ENCODE measurements at places on chromosomes 1 and 21.
A peak's percentile ranks its signal among the peaks of the same experiment; 100 is the strongest.

DNA sequence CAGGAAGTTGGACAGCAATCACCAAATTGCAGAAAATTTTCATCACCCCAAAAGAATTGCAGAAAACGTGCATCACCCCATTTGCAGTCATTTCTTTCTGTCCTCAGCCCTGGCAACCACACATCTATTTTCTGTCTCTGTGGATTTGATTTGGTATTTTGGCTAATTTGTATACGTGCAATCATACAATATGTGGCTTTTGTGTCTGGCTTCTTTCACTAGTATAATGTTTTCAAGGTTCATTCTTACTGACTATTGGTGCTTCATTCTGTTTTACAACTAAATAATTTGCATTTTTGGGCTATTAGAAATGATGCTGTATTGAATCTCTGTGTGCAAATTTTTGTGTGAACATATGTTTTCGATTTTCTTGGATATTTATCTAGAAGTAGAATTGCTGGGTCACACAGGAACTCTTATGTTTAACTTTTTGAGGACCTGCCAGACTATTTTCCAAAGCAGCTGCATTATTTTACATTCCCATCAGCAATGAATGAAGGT is 24.8 kb upstream of the PRDM2 start:
- peak; percentile 75 for DNase-seq

DNA sequence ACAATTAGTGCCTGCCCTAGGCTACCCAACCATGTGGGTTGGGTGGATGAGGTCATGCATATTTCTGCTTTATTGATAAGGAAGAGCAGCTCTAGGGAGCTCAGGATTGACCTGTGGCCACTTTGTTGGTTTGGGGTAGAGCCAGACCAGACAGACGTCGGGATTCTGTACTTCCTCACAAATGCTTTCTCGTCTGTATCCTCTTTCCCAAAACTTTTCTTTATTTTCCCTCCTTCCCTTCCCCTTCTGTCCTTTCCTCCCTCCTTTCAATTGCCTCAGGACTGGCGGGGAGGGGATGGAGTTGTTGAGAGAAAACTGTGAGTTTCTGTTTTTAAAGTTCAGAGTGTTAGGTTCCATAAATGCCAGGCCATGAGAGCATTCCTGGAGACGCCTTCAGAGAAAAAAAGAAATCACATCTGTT is 68.0 kb downstream of the UCK2 start:
- DNase-seq = peak; percentile 63

GRCh38 chr1:42484382-42484781 is 21.3 kb downstream of the CCDC30 start:
- peak; percentile 54 for DNase-seq

DNA sequence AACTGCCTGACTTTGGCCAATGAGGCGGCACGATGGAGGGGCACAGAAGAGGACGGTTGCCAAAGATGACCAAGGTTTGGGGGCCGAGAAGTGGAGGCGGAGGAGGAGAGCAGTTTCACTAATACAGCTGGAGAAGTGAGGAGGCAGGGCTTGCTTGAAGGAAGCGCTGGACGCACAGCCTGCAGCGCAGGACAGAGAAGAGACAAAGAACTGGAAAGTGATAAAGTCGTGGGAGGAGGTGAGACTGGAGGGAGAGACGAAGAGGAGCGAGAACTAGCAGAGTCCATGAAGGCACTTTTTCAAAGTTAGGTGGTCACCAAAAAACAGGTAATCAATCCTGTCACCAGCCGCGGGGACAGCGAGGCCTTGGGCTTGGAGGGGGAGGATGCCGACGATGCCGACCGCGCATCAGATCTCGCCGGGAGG is 771 bp downstream of the PACC1 start:
- peak; percentile 13 for DNase-seq

DNA sequence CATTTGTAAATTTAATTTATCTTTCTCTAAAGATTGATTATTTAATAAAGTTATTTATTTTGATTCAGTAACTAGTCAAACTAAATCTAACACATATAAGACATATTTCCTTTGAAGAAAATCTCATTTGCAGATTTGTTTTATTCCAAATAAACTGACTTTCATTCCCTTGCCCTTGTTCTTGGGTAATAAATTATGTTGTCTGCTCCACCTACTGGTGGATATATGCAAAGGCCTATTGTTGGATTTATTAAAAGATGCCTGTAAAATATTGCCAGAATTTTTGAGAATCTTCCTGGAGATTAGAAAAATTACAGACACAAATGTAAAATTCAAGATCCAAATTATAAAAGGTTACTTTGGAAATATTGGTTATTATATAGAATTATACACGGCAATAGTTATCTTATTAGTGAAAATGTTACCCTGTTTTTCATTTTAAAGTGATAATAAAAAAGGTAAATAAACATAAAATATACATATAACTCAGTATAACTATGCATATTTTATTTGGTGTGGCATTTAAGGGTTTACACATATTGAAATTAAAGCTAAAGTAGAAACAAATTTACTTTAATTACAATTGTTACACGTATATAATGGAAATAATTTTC is 116.1 kb downstream of the SPATA17 start:
- DNase-seq = peak; percentile 24

DNA sequence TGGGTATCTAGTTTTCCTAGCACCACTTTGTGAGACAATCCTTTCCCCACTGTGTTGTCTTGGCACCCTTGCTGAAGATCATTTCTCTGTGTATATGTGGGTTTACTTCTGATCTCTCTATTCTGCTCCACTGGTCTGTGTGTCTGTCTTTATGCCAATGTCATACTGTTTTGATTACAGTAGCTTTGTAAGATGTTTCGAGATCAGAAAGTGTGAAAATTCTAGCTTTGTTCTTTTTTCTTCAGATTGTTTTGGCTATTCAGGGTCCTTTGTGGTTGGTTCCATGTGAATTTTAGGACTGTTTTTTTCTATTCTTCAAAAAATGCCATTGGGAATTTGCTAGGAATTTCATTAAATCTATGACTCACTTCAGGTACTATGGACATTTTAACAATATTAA is 116.2 kb downstream of the KIF26B start:
- DNase-seq = no peak

GRCh38 chr1:22388671-22389450 is 62.8 kb upstream of the ZBTB40 start:
- peak; percentile 54 for DNase-seq

DNA sequence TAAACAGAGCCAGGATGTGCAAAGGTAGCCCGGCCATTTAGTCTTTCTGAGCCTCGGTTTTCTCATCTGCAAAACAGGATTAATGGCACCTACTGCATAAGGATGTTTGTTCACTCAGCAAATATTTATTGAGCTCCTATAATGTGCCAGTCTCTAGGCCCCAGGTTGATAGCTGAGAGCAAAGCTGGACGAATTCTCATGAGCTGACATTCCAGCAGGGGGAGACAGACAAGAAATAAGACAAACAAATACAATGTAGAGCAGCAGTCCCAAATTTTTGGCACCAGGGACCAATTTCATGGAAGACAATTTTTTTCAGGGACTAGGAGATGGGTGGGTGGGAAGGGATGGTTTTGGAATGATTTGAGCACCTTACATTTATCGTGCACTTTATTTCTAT is 74.3 kb upstream of the PAX7 start:
- no peak for DNase-seq

DNA sequence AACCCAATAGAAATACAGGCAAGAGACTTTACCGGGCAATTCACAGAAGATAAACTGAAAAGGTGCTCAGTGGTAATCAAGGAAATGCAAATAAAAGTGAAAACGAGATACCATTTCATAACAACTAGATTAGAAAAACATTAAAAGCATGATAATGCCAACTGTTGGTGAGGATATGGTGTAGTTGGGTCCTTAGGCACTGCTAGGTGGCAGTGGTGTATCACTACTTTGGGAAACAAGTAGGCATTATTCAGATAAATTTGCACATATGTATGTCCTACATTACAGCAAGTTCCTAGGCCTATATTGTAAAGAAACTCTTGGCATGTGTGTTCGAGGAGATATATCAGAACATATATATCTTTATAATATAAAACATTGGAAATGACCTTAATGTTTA is 31.0 kb downstream of the AZIN2 start:
- peak; percentile 63 for DNase-seq

- no peak for DNase-seq
Observed at GRCh38 chr1:198939956-198940355, 301.1 kb downstream of the PTPRC start.

DNA sequence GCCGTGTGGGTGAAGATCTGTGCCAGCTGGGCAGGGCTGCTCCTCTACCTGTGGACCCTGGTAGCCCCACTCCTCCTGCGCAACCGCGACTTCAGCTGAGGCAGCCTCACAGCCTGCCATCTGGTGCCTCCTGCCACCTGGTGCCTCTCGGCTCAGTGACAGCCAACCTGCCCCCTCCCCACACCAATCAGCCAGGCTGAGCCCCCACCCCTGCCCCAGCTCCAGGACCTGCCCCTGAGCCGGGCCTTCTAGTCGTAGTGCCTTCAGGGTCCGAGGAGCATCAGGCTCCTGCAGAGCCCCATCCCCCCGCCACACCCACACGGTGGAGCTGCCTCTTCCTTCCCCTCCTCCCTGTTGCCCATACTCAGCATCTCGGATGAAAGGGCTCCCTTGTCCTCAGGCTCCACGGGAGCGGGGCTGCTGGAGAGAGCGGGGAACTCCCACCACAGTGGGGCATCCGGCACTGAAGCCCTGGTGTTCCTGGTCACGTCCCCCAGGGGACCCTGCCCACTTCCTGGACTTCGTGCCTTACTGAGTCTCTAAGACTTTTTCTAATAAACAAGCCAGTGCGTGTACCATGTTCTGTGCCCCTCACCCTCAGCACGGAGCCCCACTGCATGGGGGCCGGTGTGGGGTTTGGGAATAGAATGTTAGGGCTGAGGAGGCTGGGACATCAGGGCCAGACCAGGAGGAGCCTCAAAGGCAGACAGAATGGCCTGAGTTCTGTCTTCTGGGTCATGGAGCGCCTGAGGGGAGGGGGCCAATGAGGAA is 21.3 kb downstream of the SERINC2 start:
- no peak for DNase-seq

DNA sequence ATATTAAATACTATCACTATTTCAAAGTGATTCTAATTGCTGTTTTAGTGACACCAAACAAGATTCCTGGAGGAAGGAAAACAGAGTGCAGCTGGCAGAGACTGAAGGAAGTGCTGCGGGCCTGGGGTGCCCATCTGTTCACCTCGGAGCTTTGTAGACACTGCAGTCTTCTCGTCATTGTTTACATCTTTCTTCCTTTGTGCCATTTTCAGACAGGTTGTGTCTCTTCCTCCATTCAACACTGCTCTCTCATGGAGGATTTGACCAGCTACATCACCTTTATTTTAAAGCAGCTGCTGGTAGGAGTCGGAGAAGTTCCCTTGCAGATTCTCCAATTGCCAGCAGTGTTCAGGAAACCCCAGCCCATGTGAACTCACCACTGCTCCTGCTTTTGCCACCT is 37.3 kb downstream of the ABCA4 start:
- DNase-seq = no peak

GRCh38 chr1:150235294-150235851 is 539 bp downstream of the ANP32E start:
- no peak for DNase-seq

GRCh38 chr21:43287795-43288755 is 119.3 kb downstream of the CRYAA start:
- no peak for DNase-seq

DNA sequence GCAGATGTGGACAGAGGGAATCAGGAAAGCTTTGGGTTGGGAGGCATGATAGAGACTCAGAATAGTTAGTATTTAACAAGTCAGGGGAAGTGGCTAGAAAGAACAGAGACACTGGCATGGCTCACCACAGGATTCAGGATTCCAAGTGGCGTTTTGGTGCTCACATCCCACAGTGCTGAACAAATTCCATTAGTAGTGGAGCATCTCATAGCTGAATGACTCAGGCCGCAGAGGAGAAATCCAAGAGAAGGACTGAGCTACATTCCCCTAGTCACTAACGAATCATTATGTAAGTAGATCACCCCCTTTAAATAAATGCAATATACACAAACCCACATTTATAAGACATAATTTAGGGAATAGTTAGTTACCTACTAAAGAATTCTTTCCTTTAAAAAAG is 5.0 kb upstream of the KCNJ9 start:
- no peak for DNase-seq

- no peak for DNase-seq
Observed at GRCh38 chr1:190067592-190067991, 410.1 kb downstream of the BRINP3 start.

GRCh38 chr1:231563247-231563646 is 34.8 kb downstream of the TSNAX start:
- no peak for DNase-seq

DNA sequence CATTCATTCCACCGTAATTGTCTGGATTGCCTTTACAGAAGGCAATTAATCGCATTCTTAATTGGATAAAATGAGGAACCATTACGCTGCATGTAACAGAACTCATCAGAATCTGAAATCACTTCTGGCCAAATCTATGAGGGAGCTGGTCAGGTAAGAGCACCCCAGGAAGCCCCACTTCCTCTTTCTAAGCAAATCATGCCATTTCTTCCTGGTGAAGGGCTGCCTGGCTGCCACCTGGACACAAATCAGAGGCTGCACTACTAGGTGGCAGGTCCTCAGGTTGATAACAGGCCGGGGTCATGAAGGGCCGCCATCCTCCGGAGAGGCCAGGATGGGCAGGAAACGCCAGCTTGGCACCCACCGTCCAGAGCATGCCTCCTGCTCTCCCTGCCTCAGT is 73.7 kb downstream of the CAPZB start:
- DNase-seq = no peak

DNA sequence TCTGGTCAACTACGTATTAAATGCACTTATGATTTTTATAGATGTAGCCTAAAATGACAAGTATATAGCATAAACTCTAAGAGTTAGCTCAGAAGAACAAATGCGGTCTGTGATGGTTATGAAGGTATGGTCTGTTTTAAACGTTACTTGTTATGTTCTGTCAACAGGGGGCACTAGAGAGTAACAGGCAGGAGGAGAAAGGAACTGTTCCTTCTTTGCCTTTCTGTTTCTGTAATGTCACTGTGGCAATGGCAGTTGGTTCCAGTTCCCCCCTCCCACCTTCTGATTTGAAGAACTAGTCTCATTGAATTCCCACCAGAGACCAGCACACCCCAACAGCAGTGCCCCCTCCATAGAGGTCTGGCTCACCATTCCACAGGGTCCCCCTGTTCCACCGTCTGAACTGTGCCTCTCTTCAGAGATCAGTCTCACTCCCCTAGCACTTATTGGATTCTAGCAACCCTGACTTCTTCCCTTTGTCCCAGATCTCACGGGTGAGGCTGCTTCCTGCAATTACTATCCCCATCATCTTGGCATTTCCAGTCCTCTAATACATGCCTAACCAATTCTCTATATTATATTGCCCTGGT is 14.0 kb downstream of the KRTAP24-1 start:
- DNase-seq = no peak

DNA sequence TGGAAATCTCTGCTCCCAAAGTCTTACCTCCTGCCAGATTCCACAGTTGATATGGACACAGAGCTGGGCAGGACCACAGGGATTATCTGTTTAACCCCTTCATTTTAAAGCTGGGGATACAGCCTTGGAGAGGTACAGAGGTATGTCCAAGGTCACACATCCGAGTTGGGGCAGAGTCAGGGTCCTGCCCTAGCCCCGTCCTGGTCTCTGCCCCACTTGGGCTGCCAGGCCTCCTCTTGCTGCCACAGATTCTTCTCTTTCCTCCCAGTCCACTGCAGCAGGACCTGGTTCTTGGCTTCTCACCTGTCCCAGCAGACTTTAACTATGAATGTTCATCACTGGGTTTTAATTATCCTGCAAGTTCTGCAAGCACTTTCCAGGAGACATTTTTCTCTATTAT is 258.3 kb downstream of the MATN1 start:
- no peak for DNase-seq

All from fibroblast of gingiva (primary cell).